MV-4-11 (cell line): ENCODE measurements at places on chromosomes 13 and 19.
A peak's percentile ranks its signal among the peaks of the same experiment; 100 is the strongest.

DNA sequence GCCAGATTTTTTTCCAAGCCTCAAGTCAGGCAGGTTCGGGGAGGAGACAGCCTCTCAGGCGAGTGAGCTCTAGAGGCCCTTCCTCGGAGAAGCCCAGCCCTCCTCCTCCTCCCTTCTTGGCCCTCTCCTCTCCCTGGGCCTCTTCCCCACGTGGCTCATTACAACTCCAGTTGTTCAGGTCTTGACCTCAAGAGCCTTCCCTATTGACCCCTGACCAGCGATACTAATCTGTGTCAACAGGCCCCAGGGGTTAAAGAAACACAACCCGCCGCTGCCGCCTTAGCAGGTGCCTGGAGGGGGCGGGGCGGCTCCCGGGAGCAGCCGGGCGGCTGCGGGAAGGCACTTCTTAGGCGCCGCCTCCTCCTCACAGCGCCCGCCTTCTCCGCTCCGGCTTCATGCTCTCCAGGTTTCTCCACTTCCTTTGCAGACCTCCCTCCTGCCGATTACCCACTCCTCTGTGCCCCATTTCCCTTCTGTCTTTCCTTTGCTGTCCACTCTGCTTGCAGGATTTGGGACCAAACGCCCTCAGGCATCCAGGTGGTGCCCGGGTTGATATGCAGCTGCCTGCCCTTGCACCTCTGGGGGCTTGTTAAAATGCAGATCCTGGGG lies 51.0 kb downstream of the LYL1 start:
- DNase-seq: peak; percentile 47

DNA sequence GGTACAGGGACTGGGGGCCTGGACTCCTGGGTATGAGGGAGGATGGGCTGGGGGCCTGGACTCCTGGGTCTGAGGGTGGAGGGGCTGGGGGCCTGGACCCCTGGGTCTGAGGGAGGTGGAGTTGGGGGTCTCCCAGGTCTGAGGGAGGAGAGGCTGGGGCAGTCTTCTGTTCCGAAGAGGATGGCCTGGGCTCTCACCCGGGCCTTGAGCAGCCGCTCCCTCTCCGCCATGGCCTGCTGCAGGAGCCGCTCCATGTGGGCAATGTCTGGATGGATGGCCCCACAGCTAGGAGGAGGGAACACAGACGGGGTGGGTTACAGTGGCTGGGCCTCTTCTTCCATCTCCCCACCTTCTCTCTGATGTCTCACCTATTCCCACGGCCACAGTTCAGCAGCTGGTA lies 18.1 kb downstream of the PHLDB3 start:
- no peak for DNase-seq

- peak; percentile 74 for DNase-seq
Measured at GRCh38 chr13:36436811-36437210, 4.5 kb downstream of the CCNA1 start.

GRCh38 chr19:45677351-45678230 lies 9.6 kb downstream of the GIPR start:
- DNase-seq: peak; percentile 56

GRCh38 chr13:47216176-47216822 lies 319.4 kb upstream of the HTR2A start:
- no peak for DNase-seq

GRCh38 chr19:12166626-12167025 lies 3.7 kb downstream of the ZNF136 start:
- no peak for DNase-seq
